Spleen (tissue), 13 donors: ENCODE measurements at places on chromosomes 1 and 21.

DNA sequence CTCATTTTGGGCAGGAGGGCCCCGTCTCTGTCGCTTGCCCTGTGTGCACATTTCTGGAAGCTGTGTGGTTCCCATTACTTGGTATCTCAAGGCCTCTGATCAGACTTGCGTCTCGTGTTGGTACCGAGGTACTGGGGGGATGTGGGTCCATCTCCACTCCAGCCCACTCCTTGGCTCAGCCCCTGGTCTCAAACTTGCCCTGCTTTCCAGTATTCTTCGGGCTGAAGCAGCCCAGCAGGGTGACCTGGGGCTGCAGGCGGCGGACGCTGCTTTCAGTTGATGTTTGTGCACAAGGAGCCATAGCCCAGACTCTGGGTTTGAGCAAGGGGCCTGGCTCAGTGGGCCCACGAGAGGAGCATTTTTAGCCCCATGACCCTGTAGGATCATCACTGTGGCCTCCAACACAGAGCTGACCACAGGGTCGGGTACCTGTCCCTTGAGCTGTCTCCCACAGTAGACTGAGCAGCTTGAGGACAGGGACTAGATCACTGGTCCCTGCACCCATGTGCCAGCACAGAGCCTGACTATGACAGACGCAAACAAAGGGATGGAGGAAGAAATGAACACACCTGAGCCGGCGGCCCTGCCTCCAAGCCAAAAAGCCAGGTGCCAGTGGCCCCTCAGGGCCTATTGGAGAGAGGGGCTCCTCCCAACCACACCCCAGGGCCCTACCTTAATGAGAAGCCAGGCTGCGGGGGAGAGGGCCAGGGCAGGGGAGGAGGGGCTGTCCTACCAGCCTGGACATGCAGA is 46.8 kb downstream of the CHD5 start:
- peak; percentile 56 for DNase-seq

DNA sequence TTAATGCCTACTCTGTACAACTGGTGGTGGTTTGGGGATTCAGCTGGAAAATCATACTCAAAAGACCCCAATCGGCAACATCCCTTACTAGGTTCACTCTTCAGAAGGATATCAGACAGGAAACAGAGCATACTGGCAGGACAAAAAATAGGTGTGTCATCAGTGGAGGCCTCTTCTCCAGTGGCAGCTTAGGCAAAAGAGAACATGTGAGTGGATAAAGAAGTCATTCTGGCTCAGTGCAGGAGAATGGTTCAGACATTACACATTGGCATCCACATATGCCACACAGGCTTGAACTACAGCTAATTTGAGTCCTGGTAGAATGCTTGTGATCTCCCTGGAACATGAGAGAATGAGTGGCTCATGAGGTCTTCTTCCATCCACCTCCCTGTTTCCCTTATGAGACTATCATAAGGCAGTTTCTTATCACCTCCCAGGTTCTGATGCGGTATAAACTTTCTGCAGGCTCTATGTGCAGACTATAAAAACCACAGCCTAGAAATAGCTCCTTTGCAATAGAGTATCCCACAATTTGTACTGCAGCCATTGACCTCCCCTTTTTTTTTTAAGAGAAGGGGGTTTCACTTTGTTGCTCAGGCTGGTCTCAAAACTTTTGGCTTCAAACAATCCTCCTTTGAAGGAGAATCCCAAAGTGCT is 24.7 kb downstream of the VAMP4 start:
- DNase-seq = no peak

DNA sequence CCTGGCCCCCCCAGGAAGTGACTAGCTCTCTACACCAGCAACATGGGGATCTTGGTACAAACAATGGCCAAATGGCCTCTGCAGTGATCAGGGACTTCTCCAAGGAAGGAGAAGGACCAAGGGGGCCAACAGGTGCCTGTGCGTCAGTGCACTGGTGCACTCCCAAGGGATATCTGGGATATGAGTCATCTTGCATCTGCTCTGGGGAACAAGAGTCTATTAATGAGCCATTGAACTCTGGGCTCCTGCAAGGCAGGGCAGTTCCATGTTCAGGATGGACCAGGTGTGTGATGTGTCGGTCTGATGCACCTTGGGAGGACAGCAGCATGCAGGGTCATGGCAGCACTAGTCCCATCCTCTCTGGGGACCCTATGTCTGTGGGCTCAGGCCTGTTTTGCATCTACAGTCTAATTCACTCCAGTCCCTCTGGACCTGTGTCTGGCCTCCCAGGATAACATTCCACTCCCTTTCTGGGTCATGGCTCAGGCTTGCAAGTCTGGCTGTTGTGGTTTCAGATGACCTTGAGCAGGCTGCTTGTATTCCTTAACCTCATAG is 125.3 kb downstream of the TRABD2B start:
- no peak for DNase-seq

GRCh38 chr1:4404854-4405590 is 249.4 kb upstream of the AJAP1 start:
- DNase-seq = no peak

GRCh38 chr1:182229921-182230491 is 161.6 kb downstream of the GLUL start:
- no peak for DNase-seq

GRCh38 chr1:202036595-202037387 is 26.4 kb downstream of the ELF3 start:
- no peak for DNase-seq

DNA sequence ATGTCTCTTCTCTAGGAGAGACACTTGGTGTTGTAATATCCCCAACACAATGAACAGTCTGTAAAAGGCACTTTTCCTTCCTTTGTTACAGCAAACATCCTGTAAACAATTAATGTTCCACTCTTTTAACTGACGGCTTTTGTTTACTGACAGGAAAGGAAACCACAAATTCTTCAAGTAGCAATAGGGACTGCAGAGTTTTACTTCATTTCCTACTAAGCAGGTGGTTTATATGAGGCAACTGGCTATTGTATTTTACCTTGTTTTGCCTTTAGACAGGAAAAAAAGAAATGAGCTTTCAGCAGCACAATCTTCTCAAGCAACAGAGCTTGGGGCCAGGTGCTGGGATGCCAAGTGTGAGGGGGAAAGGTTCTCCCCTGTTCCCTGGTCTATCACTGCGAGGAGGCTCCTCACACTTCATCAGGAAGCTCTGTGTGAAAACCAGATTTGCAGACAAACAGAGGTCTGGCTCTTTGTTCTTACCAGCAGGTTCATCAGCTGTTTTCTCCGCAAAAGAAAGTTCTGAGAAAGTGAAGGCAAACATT is 51.2 kb downstream of the SIPA1L2 start:
- DNase-seq = no peak

GRCh38 chr1:209265301-209265700 is 318.2 kb upstream of the CAMK1G start:
- DNase-seq = no peak

GRCh38 chr1:82795508-82796149 is 994.9 kb downstream of the ADGRL2 start:
- DNase-seq = no peak

GRCh38 chr21:45555251-45555556 is 13.0 kb upstream of the SLC19A1 start:
- no peak for DNase-seq

DNA sequence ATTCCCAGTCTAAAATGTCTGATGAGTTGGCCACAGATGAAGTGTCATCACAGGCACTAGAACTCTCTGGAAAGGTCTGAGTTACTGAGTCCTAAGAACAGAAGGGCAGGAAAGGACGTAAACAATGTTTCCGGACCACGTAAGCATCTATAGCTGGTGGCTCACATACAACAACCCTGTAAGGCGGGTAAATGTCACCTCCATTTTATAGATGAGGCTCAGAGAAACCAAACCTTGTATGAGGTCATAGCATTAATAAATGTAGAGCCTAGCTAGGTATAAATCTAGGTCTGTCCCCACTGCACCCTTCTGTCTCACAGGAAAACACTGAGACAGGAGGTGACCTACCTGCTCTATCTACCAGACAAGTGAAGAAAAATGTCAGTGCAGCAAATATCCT is 86.6 kb downstream of the CSMD2 start:
- no peak for DNase-seq

DNA sequence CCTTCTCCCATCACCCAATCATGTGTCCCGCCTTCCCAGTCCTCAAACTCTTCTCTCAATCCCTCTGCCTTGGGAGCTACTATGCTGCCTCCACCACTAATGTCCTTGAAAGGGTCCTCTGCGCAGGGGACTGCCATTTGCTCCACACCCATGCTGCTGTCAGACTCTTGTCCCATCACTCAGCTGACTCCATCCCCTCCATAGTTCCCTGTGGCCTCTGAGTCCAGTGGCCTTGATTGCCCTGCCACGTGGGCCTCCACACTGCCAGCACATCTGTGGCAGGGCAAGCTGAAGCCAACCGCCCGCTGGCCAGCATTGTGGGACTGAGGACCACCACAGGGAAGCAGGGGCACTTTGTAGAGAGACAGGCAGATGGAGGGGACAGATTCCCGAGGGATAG is 1.3 kb upstream of the TNNT2 start:
- no peak for DNase-seq
